A172 (cell line): ENCODE measurements at places on chromosomes 16 and 17.

GRCh38 chr17:14712611-14713021 lies 411.7 kb downstream of the HS3ST3B1 start:
- no peak for DNase-seq

GRCh38 chr16:84794186-84794585 lies 25.6 kb upstream of the CRISPLD2 start:
- no peak for DNase-seq

GRCh38 chr17:45226576-45226975 lies 4.9 kb downstream of the FMNL1 start:
- DNase-seq = no peak

DNA sequence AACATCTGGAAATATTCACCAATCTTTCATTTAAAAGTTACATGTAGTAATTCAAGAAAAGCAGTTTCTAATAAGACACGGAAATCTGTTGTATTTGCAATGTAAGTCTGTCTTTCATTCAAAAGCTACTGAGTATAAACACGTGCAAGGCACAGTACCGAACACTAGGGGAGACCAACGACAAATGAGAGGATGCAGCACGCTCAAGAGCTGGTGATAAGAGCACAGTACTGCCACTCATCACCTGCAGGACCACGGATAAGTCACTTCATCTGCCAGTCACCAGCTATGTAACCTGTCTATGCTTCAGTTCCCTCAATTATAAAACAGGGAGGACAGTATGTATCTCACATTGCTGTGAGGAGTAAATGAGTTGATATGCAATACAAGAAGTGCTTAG lies 67.1 kb downstream of the CLEC18A start:
- peak; percentile 29 for DNase-seq

DNA sequence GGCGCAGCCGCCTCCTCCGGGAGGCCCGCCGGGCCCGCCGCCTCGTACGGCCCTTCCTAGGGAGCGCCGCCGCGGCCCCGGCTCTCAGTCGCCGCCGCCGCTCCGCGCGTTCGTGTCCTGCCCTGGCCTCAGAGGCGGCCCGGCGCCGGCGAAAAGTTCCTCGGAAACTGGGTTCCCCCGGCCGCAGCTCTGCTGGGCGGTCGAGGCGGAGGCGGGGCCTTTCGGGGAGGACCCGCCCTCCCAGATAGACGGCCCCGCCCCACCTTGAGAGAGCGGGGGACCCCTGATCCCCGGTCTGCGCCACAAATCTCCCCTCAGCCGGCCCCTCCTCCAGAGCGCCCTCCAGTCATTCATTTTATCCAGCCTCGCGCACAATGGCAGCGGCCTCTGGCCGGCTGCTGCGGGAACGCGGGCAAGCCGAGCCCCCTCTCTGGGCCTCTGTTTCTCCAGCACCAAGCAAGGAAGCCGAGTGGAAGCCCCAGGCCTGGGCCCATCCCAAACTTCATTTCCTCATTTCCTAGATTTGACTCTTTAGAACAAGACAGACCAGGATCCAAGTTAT lies at the start of gene SREBF1:
Gene SREBF1, minus strand, starts transcription at position 169 of the 562 bp plus-strand sequence. CDS start 169 bp downstream, outside the sequence.
- no peak for DNase-seq
